Muscle of arm (tissue), 14 donors: ENCODE measurements at places on chromosomes 2 and 18.

DNA sequence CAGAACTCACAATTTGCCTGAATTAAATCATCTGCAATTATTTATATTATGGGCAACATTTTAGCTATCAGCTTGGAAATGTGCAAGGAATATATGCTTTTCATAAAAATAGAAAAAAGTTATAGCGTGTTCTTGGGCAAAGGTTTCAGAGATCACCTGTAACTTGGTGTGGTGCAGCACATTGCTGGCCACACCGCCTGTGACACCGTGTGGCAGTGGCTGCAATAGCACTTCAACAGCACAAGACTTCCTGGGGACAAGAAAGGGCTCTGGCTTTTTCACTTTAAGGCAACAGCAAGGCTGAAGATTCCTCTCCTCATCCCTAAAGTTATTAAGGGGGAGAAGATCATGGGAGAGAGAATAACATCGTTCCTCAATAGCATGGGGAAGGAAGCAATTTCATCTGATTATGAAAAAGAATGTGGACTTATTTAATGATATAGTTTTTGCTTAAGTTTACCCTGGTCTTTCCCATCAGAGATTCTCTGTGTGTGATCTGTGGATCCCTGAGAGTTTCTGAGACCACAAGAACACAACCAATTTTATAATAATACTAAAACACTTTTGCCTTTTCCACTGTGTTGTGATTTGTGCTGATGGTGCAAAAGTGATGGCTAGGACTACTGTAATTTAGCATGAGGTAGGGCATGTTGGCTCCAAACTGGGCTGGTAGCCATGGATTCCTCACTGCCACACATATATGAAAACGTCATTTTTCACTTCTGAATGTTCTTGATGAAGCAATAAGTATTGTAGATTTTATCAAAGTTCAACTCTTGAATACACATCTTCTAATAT, 15.0 kb upstream of the SERPINB3 start:
- DNase-seq, result no peak

GRCh38 chr2:96213379-96213778, 4.8 kb upstream of the STARD7 start:
- no peak for DNase-seq

GRCh38 chr18:80252136-80252535, 4.8 kb upstream of the PARD6G start:
- no peak for DNase-seq

DNA sequence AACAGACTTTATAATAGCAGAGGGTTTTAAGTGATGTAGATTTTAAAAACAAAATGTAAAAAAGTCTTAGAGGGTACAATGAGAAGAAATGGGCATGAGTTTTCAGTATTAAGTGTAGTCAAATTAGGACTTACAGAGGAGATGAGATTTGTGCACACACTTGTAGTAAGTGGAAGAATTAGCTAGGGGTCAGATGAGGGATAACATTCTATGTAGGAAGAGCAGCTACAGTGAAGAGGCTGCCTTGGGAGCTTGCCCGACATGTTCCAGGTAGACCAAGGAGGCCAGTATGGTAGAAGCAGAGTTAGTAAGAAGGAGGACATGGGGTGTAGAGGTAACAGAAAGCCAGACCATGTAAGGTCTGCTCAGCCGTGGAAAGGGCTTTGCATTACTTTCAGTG, 189.2 kb upstream of the DSEL start:
- no peak for DNase-seq

DNA sequence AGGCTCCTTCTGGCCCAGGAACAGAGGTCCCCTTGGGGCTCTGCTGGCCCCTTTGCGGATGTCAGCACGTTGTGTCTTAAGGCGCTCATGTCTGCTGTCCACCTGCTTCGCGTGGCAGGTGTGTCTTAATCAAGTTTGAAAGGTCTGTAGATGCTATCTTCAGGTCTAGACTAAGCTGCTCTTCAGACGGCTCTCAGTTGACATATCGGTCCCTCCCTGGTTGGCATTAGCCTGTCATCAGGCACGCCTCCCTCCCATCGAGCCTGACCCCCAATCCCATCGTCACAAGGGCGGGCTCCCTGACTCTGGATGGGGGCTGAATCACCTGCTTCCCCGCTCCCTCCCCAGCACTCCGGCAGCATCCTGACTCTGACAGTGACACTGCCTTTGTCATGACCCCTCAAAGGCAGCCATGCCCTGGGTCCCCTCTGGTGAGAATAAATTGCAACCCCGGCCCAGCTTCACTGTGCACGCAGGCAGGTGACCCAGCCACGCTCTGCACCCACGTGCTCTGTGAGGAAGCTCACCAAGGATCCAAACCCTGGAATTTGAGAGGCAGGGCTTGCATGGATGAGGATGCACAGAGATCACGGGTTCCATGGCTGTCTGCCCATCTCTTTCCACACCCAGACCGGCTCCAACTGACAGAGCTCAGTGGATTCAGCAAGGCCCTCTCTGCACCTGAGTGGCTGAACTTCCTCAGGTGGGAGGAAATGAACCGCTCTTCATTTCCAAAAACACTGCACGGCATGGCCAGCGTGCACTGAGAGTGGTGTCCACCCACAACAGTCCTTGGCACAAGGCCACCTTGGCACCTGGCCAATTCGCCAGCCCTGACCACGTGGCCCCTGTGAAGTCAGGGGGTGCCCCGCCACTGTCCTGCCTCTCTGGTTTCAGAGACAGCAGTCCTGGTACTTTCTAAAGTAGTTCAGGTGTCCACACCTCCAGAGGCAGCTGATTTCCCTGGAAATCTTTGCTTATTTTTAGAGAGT, 110.2 kb upstream of the GPC1 start:
- no peak for DNase-seq

- DNase-seq, result no peak
Measured at GRCh38 chr2:64114063-64114911, 29.9 kb downstream of the PELI1 start.
